ENCODE measurements at places on chromosomes 6 and 20.
A peak's percentile ranks its signal among the peaks of the same experiment; 100 is the strongest.

DNA sequence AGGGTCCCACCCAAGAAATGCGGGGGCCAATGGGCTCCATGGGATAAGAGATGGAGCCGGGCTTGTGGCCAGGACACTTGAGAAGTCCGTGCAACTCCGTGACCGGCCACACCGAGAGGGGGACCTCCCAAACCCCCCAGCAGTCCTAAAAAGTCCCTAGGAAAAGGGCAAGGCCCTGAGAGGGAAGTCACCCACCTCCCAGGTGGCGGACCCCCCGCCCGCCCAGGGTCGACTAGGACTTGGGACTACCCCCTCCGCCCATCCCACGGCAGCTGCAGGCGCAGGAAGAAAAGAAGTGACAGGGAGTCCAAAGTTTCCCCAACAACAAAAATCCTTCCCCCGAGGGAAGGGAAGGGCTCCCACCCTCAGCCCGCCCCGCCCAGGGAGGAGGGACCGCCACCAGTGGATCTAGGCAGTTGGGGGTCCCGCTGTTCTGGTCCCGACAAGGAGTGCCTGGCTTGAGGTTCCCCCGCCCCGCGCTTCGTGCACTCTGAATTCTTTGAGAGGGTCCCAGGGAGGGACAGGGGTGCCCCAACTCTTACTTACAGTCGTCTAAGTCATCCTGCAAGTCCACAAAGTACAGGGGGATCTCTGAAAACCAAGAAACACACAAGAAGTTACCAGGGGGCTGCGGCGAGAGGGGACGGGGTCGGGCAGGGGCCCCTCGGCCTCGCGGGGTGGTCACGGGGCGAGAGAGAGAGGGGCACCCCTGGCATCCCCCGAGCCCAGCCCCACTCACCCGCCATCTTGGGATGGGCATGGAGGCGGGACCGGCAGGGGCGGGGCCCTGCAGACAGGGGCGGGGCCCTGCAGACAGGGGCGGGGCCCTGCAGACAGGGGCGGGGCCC lies 611 bp upstream of the RAB22A start:
- DNase-seq = no peak

- DNase-seq = no peak
Measured at GRCh38 chr6:169883316-169883715, 131.9 kb downstream of the ERMARD start.

- DNase-seq = no peak
Measured at GRCh38 chr20:38343311-38344106, 2.8 kb upstream of the LBP start.

DNA sequence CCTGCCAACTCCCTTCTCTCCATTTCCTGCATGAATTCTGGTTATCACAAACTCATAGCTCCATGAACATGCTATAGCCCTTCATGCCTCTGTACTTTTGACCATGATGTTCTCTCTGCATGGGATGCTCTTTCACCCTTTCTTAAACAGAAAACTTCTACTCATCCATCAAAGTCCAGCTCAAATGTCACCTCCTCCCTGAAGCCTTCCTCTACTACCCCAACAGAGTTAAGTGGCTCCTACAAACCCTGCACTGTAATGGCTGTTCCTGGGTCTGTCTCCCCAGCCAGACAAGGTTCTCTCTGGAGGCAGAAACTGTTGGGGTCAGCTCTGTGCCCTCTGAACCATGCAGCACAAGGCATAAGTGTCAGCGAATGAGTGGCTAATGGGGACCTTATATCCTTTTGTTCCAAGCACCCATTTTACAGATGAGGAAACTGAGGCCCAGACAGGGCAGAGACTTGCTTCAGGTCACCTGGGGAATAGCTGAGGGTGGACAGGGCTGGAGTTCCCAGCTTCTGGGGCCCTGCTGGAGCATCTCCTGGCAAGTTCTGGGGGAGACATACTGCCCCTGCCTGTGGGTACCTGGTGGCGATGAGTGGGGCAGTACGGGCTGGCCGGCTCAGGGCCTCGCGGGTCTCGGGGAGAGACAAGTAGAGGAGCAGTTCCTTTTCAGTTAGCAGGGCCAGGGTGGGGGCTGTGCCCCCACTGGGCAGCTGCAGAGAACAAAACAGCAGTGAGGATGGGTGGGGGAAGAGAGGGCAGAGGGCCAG lies 10.6 kb upstream of the CDK5RAP1 start:
- DNase-seq = no peak

DNA sequence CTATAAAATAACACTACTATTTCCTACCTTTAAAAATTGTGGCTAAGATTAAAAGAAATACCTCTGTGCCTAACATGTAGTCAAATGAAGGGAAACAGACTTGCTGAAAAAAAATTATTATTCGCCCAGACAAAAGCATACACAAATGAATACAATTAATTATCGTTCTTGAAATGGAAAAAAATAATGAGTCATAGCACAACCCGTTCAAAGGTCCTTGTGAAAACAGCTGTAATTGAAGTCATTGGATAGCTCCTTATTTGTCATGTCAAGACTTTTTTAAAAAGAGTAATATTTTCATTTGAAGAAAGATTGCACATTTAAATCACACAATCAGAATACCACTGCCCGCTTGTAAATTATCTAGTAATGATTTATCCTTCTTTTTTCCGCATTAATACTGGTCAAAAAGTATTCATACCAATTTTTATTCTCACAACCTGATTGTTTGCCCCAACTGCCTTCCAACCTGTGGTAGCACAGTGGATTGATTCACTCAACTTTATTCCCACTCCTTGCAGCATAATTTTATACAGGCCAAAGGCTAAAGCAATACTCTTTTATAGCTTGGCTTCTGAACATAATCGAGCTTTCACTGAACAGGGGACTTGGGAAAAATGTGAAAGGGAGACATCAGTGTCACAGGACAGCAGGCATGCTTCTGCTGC lies 655.2 kb upstream of the MAP3K7 start:
- DNase-seq = no peak

DNA sequence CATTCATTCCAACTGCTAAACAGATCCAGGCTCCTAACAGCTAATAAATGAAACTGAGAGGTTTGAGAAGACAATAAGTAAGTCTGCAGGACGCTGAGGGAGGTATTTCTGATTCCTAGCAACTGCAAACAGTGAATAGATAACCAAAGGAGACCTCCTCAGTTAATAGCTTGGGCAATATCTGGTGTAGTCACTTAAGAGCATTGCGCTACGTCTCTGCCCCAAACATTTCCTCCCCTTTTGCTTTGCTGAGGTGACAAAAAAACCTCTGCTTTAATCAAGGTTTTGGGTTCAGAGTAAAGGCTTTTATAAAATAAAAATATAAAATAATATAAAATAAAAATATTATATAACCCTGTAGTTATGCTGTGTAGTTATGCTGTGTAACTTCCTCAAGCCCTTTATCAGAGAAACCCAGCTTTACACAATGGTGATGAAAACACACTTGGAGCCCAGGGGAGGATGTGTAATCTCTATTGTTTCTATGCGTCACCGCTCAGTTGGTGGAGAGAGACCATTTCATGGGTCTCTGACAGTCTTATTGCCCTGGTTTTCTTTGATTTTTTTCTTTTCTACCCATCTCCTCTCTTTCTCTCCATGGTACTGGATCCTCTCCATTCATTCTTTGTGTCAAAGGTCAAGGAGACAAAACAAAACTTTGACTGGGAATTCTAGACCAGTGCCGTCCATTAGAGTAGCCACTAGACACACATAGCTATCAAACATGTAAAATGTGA lies 18.9 kb upstream of the CALHM5 start:
- no peak for DNase-seq

- DNase-seq = no peak
Measured at GRCh38 chr20:17568045-17568788, 1.7 kb upstream of the DSTN start.

- DNase-seq = no peak
Measured at GRCh38 chr6:6962086-6962485, 145.7 kb upstream of the RREB1 start.

DNA sequence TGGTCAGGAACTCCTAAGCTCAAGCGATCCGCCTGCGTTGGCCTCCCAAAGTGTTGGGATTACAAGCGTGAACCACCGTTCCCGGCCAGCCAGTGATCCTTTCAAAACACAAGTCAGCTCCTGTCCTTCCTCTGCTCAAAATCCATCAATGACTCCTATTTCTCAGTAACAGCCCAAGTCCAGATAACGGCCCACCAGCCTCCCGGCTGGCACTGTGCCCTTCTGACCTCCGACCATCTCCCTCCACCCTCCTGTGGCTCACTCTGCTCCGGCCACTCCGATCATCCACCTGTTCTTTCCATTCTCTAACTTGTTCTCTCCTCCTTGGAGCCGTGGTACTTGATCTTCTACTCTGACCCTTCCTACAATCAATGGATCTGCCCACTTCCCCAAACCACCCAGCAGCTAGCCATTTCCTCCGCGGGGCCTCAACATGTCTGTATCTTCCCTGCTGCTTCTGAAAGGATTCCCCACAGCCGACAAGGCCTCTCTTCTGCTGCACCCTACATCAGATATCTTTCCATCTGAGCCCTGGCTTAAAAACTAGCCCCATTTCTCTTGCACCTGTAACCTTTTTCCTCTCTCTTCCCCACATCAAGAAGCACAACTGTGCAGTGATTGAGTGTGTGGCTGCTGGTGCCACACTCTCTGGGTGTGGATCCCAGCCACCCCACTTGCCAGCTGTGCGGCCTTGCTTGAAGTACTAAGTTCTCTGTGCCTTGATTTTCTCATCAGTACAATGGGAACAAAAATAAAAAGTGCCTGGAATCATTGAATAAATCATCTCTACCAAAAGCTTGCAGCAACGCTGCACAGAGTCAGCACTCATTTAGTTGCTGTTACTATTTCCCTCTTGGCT lies 6.1 kb upstream of the ZMYND8 start:
- peak; percentile 43 for DNase-seq

- no peak for DNase-seq
Measured at GRCh38 chr6:151069641-151070040, 170.1 kb upstream of the AKAP12 start.

- DNase-seq = peak; percentile 45
Measured at GRCh38 chr20:38023181-38024001, 9.9 kb downstream of the TTI1 start.

- DNase-seq = peak; percentile 64
Measured at GRCh38 chr20:62136283-62137091, 6.7 kb downstream of the PSMA7 start.

DNA sequence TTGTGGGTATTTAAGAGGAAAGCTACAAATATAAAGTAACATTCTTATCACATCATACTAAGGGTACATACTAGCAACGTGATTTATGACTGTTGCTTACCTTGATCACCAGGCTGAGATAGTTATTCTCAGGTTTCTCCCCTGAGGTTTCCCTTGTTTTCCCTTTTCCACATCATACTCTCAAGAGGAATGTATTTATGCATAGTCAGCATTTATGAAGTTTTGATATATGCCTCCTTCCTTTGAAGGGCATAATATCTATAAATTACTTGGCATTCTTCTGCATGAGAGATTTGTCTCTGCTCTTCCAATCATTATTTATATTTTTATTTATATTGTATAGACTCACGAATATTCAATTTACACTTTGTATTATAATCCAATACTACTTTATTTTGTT lies 726.7 kb upstream of the ADGRB3 start:
- DNase-seq = no peak

- DNase-seq = no peak
Measured at GRCh38 chr6:104227508-104227907, 632.2 kb downstream of the HACE1 start.

GRCh38 chr6:168045706-168046620 lies 33.0 kb downstream of the FRMD1 start:
- DNase-seq = no peak

- no peak for DNase-seq
Measured at GRCh38 chr6:30019819-30020218, 41.2 kb upstream of the POLR1H start.

DNA sequence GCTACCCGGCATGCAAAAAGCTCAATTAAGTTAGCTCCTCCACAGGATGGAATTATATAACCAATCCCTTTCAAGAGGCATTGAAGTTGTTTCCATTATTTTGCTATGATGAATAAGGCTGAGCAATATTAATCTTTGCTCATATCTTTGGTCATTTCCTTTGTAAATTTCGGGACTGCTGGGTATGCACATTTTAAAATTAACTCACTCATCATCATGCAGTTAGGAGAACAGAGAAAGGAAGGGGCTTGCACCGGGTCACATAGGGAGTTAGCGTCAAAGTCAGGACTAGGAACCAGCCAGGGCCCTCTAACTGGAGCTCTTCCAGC lies 430 bp upstream of the FAM110A start:
- DNase-seq = no peak

- DNase-seq = no peak
Measured at GRCh38 chr6:4975506-4975905, 28.3 kb downstream of the RPP40 start.

DNA sequence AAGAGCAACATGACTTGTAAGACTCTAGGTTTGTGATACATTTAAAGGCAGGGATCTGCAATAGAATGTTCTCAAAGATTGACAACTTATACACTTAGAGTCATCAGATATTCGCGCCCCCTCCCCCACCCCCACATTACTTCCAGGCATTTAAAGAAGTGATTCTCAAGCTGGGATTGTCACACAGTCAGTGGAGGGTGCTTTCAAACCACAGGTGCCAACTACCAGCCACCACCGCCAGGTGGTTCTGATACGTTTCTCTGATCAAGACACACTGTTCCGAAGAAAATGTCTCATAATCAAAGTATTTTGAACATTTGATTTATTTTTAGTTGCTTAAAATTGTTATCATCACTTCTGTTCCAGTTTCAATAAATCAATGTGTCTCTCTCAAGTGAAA lies 357.5 kb downstream of the ESR1 start:
- no peak for DNase-seq

DNA sequence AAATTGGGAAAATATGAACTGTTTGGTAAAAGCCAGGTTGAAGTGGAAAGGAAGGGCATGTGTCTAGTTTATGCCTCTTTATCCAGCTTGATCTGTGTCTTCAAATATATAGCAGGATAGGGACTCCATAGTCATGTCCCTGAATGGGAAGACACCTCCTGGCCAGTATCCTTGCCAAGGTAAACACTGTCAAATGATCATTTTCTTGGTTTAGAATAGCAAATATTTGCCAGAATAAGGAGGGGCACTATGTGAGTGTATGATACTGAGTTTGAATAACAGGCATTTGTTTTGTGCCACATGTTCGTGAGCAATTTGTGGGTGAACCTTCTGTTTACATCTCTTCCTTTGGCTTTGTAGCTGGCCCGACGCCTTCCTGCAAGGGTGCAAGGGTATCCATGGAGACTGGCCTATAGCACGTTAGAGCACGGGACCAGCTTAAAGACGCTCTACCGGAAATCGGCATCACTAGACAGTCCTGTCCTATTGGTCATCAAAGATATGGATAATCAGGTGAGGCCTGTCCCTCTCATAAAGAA lies 34.2 kb upstream of the HINT3 start:
- no peak for DNase-seq

- no peak for DNase-seq
Measured at GRCh38 chr20:47224300-47224791, 132.2 kb downstream of the ZMYND8 start.

GRCh38 chr6:105318660-105319059 lies 84.2 kb downstream of the PREP start:
- DNase-seq = no peak

DNA sequence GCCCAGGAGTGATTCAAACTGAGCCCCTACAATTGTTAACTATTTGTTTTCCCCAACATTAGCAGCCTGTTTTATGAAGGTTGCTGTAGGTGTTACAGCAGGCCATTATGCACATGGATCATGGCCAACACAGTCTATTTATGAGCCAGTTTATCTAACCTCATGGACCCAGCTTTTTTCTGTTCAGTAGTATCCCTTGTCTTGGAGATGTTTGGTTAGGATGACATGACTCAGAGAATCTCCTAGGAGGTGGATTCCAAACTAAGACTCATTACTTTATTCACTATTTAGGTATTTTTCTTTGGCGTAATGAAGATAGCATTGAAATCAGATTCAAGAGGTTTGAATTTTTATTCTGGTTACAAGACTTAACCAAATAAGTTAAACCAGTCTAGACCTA lies 62.8 kb upstream of the TFB1M start:
- DNase-seq = no peak

GRCh38 chr20:18019068-18019467 lies 38.6 kb downstream of the OVOL2 start:
- peak; percentile 14 for DNase-seq
